ENCODE measurements at places on chromosomes 4 and X. TPM values are rescaled to one million over a fixed set of nuclear protein-coding genes. Genes with fewer than 3 reads are reported as not detected.

DNA sequence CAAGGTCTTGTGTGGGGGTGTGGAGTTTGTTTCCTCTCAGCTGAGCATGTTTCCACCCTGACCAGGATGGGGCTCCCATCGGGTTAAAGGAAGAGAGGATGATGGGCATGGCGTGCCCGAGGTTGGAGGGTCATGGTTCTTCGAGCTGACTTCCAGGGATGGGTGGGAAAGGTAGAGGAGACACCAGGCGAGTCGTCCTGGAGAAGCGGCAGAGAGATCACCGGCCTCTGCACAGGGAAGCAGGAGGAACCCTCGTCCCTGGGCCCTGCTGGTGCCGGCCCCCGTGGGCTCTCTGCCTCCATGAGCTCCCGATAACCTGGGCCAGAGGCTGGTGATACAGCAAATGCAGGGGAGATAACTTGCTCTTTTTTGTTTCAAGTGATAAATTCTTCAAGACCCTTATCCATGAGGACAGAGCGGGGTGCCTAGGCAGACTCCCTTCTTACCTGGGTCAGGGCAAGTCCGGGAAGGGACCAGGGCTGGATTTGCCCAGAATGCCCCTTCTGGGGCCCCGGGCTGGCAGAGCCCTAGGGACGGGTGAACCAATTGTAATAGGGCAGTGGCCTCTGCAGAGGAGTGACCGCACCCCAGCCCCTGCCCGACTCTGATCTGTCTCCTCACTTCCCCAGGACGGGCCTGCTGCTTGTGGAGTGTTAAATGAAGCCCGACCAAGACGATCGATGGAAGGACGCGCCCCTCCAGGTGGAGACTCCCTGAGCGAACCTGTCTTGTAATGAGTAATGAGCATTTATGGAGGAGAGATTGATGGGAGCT lies 63.0 kb downstream of the CPZ start:
- no peak overlapping the region for H3K27ac ChIP-seq
- H3K4me3 ChIP-seq = no peak overlapping the region
- DNase-seq = no peak
- H3K36me3 ChIP-seq = no peaks in the 10 kb centered on the region

GRCh38 chrX:111336141-111336540 lies 65.9 kb upstream of the CAPN6 start:
- H3K27me3 ChIP-seq = no peaks in the 10 kb centered on the region
- no peak overlapping the region for H3K27ac ChIP-seq
- H3K4me3 ChIP-seq = no peak overlapping the region
- H3K36me3 ChIP-seq = no peaks in the 10 kb centered on the region
- no peaks in the 10 kb centered on the region for H3K4me1 ChIP-seq

- H3K27me3 ChIP-seq = no peaks in the 10 kb centered on the region
- H3K4me1 ChIP-seq = no peaks in the 10 kb centered on the region
- H3K36me3 ChIP-seq = peaks cover 1% of the 10 kb centered on the region
- H3K4me3 ChIP-seq = no peak overlapping the region
- H3K27ac ChIP-seq = no peak overlapping the region
- no peak for DNase-seq
Measured at GRCh38 chrX:48491809-48492208, 15.8 kb downstream of the FTSJ1 start.

- peak; percentile 38 for DNase-seq
- peaks cover 8% of the 10 kb centered on the region for H3K4me1 ChIP-seq
- H3K36me3 ChIP-seq = no peaks in the 10 kb centered on the region
- no peak overlapping the region for H3K27ac ChIP-seq
- no peak overlapping the region for H3K4me3 ChIP-seq
- no peaks in the 10 kb centered on the region for H3K27me3 ChIP-seq
Measured at GRCh38 chrX:45515262-45516215, 314.9 kb upstream of the DIPK2B start.

DNA sequence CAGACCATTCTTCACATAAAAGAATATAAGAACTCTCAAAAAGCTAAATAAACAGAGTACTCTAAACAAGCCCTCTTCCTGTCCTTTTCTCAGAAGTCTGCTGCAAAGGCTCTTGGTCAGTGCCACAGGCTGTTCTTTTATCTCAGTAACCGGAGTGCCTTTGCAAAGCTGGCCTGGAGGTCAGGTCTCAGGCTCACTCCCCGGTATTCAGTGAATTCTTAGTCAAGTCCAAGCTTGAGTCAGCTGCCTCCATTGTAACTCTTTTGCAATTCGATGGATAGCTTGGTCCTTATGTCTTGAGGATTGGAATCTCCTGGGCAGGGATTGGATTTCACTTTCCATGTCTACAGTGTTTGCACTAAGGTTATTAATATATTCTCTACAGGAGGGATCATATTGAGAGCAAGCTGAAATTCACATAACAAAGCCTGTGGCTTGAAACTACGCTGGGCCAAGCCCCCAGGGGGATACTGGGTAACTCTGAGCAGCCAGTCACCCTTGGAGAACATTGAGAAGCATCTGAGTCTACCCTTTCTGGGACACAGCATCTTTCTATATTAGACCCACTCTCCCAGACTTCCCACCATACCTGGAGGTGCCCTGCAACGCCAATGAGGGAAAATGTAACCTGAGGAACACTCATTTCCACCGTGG lies 10.0 kb upstream of the HS6ST2 start:
- H3K27ac ChIP-seq = no peak overlapping the region
- H3K27me3 ChIP-seq = no peaks in the 10 kb centered on the region
- no peak for DNase-seq
- H3K36me3 ChIP-seq = no peaks in the 10 kb centered on the region
- no peaks in the 10 kb centered on the region for H3K4me1 ChIP-seq

GRCh38 chrX:69034451-69034850 lies 130.8 kb downstream of the PJA1 start:
- H3K27me3 ChIP-seq = no peaks in the 10 kb centered on the region
- DNase-seq = no peak
- H3K36me3 ChIP-seq = no peaks in the 10 kb centered on the region
- no peak overlapping the region for H3K27ac ChIP-seq

DNA sequence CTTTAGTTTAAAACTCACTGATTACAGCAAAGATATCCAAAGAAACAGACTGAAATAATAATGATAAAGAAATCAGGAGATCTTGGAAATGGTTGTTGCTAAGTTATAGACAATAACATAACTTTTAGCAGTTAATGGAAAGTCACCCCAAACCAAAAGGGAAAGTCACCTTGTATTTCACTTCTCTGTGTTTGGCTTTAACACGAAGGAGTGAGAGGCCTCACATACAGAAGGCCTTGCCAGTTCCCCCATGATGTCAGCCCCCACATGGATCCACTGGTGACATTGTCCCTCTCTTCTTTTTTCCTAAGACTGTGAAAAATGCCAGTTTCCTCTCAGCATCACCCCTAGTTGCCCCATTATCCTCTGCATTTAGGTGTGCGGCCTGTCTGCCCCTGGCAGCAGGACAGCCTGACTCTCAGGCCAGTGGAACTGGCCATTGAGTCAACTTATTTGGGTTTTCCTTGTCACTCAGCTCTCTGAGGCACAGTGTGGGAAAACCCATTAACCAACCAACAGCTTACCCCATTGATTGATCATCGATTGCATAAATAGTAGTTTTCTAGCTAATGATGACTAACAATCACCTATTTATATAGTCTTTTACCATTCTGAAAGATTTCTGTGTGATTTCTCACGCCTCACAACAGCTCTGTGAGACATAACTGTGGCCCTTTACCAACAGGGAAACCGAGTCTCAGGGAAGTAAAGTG lies 308.1 kb downstream of the PTTG2 start:
- H3K36me3 ChIP-seq = no peaks in the 10 kb centered on the region
- no peaks in the 10 kb centered on the region for H3K27me3 ChIP-seq
- H3K4me1 ChIP-seq = no peaks in the 10 kb centered on the region
- DNase-seq = no peak

DNA sequence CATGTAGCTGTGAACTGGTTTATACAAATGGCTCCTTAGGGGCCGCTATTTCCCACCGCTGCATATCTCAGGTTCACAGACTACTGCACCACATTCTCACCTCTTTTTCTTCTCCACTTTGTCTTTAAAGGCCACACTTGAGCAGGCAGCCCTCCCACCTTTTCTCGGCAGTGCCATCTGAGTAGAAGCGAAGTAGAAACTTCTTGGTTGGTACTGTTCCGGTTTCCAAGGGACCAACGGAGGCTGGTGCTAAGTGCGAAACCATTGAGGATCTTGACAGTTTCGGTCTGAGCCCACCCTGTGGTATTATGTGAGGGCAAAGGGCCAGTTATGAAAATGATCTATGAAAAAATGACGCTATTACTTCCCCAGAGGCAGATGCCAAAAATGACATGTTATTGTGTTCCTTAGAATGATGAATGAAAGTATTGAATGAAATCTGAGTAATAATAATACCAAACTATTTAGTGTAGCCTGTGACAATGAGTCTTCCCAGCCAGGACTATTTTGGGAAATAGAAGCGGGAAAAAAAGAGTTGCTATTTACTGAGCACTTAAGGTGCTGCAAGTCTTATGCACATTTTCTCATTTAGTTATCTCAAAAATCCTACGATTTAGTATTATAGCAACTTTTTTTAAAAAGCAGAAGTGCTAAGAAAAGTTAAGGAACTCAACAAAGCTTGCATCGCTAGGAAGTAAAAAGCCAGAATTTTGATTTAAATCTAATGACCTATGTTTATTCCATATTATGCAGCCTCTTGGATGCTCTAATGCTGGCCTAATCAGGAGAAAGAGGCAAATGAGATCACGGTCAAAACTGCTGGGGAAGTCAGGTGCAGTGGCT lies 29.6 kb upstream of the CHRNA9 start:
- peak overlapping the region; percentile 83 for H3K27ac ChIP-seq
- H3K27me3 ChIP-seq = no peaks in the 10 kb centered on the region
- H3K4me1 ChIP-seq = peaks cover 86% of the 10 kb centered on the region
- peaks cover 18% of the 10 kb centered on the region for H3K36me3 ChIP-seq
- peak; percentile 93 for DNase-seq

GRCh38 chr4:36288731-36289426 lies 7.5 kb downstream of the DTHD1 start:
- H3K36me3 ChIP-seq = peaks cover 1% of the 10 kb centered on the region
- no peak overlapping the region for H3K4me3 ChIP-seq
- peak overlapping the region; percentile 49 for H3K27ac ChIP-seq
- H3K4me1 ChIP-seq = peaks cover 45% of the 10 kb centered on the region
- no peaks in the 10 kb centered on the region for H3K27me3 ChIP-seq

- no peak for DNase-seq
- no peak overlapping the region for H3K27ac ChIP-seq
- no peaks in the 10 kb centered on the region for H3K36me3 ChIP-seq
- no peaks in the 10 kb centered on the region for H3K4me1 ChIP-seq
- no peaks in the 10 kb centered on the region for H3K27me3 ChIP-seq
Measured at GRCh38 chrX:97310373-97310772, 426.7 kb downstream of the RPA4 start.

GRCh38 chr4:61182915-61183314 lies 17.2 kb upstream of the ADGRL3 start:
- no peaks in the 10 kb centered on the region for H3K36me3 ChIP-seq
- no peaks in the 10 kb centered on the region for H3K4me1 ChIP-seq
- no peak overlapping the region for H3K27ac ChIP-seq
- DNase-seq = no peak

DNA sequence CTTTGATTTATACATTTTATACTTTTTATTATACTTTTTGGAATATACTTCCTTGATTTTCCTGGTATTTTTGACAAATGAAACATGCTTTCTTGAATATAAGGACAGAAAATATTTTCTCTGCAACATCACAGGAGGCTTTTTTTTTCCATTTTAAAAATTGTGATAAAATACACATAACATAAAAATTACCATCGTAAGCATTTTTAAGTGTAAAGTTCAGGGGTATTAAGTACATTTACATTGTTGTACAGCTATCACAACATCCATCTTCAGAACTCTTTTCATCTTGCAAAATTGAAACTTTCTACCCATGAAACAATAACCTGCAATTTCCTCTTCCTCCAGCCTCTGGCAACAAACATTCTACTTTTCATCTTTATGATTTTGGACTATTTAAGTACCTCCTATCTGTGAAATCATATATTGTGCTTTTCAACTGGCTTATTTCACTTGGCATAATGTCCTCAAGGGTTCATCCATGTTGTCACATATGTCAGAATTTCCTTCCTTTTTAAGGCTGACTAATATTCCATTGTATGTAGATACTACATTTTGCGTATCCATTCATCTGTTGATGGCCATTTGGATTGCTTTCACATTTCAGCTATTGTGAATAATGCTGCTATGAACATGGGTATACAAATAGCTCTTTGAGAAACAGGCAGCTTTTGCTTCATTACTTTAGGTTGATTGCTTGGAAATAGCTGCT lies 412.6 kb downstream of the RAPGEF2 start:
- no peak for DNase-seq
- H3K36me3 ChIP-seq = no peaks in the 10 kb centered on the region
- no peaks in the 10 kb centered on the region for H3K4me1 ChIP-seq
- H3K27me3 ChIP-seq = no peaks in the 10 kb centered on the region
- H3K27ac ChIP-seq = no peak overlapping the region
- H3K4me3 ChIP-seq = no peak overlapping the region

- H3K36me3 ChIP-seq = no peaks in the 10 kb centered on the region
- H3K27me3 ChIP-seq = no peaks in the 10 kb centered on the region
- H3K4me3 ChIP-seq = no peak overlapping the region
- H3K4me1 ChIP-seq = peaks cover 26% of the 10 kb centered on the region
Measured at GRCh38 chr4:147786031-147786430, 54.1 kb downstream of the ARHGAP10 start.

GRCh38 chrX:24775891-24776290 lies 82.2 kb downstream of the POLA1 start:
- H3K4me3 ChIP-seq = no peak overlapping the region
- peaks cover 18% of the 10 kb centered on the region for H3K36me3 ChIP-seq
- no peaks in the 10 kb centered on the region for H3K4me1 ChIP-seq
- no peak overlapping the region for H3K27ac ChIP-seq
- DNase-seq = no peak

DNA sequence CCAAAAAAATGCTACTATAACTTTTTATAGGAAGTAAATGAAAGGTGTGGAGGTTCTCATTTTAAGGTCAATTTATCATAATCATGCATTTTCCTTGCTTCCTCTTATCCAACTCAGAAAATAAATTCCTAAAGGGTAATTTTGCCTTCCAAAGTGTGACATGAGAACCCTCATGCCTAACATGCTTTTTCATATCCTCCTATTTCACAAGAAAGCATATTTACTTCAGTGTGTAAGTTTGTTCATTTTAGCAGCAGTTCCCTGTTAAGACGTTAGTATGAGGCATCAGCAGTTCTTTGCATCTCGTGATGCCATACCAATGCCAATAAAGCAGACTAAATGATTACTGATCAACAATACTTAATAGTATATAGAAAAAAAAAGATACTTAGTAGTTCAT lies 18.4 kb downstream of the WDFY3 start:
- no peaks in the 10 kb centered on the region for H3K36me3 ChIP-seq
- H3K27ac ChIP-seq = no peak overlapping the region
- peaks cover 3% of the 10 kb centered on the region for H3K27me3 ChIP-seq
- no peaks in the 10 kb centered on the region for H3K4me1 ChIP-seq
- no peak for DNase-seq
- no peak overlapping the region for H3K4me3 ChIP-seq

- H3K27me3 ChIP-seq = no peaks in the 10 kb centered on the region
- no peak for DNase-seq
- H3K27ac ChIP-seq = no peak overlapping the region
- no peak overlapping the region for H3K4me3 ChIP-seq
- no peaks in the 10 kb centered on the region for H3K4me1 ChIP-seq
Measured at GRCh38 chr4:125039550-125039949, 275.2 kb upstream of the FAT4 start.

Gene NAA10
- total RNA-seq = 123 TPM

Gene FANCB
- total RNA-seq = 15.1 TPM

Gene DHX15
- total RNA-seq = 216 TPM

Gene GABRB1
- total RNA-seq = not detected

Gene ZNF330
- total RNA-seq = 65.1 TPM

Data from activated CD8-positive, alpha-beta T cell treated with anti-CD3 and anti-CD28 coated beads for 36 hours (primary cell).